ENCODE measurements at places on chromosomes 7 and 10. TPM values are rescaled to one million over a fixed set of nuclear protein-coding genes. Genes with fewer than 3 reads are reported as not detected.
A peak's percentile ranks its signal among the peaks of the same experiment; 100 is the strongest.

DNA sequence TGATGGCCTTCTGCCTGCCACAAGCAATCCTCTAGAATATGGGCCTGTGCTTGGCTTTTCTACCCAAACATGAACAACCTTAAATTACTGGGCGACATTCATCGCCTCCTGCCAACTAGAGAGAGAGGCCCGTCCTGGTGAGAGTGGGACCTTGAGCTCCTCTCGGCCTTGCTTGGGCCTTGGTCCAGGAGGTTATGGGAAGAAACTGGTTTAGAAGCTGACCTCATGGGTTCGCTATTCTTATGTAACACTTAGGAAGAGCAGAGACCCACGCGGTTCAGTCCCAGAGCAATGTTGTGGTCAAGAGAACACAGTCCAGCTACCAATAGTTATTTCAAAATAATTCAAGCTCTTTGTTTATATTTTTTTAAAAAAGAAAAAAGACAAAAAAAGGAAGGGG is 176.3 kb upstream of the ZNF32 start:
- DNase-seq, result no peak
- no peaks in the 10 kb centered on the region for H3K36me3 ChIP-seq
- no peak overlapping the region for H3K4me3 ChIP-seq
- peaks cover 25% of the 10 kb centered on the region for H3K4me1 ChIP-seq
- H3K27ac ChIP-seq, result no peak overlapping the region

- no peaks in the 10 kb centered on the region for H3K4me1 ChIP-seq
These were observed 157.1 kb downstream of the BBS9 start for GRCh38 chr7:33286501-33286900.

DNA sequence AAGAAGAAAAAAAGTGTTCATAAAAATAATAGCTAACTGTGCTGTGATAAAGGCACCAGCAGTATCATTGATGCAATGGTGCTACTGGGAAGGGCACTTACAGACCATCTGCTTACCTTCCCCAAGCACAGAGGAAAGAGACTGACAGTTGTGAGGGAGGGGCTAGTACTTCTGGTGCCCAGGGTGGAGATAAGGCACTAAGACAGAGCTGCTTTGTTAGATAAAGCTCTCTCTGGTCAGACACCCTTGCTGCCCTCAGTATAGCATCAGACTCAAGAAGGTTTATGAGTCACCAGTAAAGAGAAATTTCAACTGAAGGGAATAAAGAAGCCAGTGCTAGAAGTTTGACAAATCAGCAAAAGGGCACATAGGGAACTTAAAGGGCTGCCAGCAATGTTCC is 325.6 kb downstream of the HPSE2 start:
- no peaks in the 10 kb centered on the region for H3K27me3 ChIP-seq
- H3K4me3 ChIP-seq, result no peak overlapping the region
- H3K27ac ChIP-seq, result no peak overlapping the region
- no peaks in the 10 kb centered on the region for H3K4me1 ChIP-seq
- DNase-seq, result no peak

GRCh38 chr10:110499796-110500514 is 2.2 kb downstream of the DUSP5 start:
- H3K27me3 ChIP-seq, result no peaks in the 10 kb centered on the region
- DNase-seq, result no peak
- peak overlapping the region; percentile 89 for H3K4me3 ChIP-seq
- H3K4me1 ChIP-seq, result peaks cover 81% of the 10 kb centered on the region

TSPAN12 gene
- not detected for total RNA-seq

GRCh38 chr10:90319188-90319914 is 538.5 kb downstream of the HTR7 start:
- no peak overlapping the region for H3K4me3 ChIP-seq
- H3K27me3 ChIP-seq, result no peaks in the 10 kb centered on the region
- no peak for DNase-seq
- H3K27ac ChIP-seq, result no peak overlapping the region
- H3K4me1 ChIP-seq, result no peaks in the 10 kb centered on the region

CYP26A1 gene
- total RNA-seq, result not detected

CYP3A7 gene
- not detected for total RNA-seq

GDF2 gene
- total RNA-seq, result not detected
